ENCODE measurements at places on chromosomes 12 and 14.

DNA sequence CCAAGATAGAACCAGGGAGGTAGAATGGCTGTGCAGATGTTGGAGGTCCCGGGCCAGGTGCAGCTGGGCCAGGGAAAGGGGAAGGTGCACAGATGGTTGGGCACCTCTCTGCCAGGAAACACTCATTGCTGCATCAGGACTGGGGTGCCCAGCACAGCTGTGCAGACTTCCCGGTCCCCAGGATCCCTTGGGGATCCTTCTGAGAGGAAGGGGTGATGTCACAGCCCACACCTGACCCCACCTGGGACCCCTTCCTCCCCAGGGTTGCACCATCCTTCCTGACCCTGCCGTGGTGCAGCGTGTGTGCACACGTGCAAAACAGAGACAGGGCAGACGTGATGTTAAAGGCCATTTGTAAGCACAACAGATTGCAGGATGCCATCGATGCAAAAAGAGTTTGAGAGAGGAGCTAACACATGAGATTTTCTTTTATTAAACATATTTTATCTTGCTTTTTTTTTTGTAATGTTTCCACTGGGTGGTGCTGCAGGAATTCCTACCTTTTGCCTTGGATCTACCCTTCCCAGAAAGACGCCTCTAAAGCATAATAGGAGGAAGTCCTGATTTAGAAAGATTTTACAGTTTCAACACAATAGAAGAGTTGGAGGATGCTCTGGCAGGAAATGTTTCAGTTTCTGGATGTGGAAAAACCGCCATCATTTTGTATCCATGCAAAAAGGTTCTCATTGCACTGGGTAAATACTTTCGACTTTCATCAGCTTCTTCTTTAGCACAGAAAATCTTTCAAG, 14.8 kb downstream of the ELK3 start:
- no peak for DNase-seq

DNA sequence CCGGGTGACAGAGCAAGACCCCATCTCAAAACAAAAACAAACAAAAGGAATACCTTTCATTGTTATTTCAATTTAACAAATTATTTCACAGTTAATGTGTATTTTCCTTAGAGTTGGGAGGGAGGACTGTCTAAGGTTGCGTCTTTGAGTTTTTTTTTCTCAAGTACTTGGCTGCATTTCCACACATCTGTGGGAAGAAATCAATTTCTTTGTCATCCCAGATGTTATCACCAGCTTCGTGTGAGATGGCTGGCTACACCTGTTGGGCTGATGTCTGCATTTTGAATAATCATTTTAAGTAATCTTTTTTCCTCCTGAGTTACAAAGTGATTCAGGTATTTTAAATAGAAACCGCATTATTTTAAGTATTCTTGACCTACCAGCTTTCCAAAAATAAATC, 59.4 kb downstream of the EML1 start:
- no peak for DNase-seq

DNA sequence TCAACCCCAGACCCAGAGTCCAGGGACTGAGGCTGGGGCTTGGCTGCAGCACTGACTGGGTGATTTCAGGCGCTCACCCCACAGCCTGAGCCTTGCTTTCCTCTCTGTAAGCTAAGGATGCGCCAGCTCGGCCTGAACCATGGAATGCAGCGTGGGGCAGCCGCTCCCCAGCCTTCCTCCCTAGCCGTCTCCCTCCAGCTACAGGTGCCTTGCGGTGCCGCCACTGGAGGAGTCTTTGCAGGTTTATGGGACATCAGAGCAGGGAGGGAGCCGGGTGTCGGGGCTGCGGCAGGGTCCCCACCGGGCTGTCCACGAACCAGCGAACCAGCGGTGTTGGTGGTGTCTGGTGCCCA, 19.4 kb downstream of the PPP2R5C start:
- no peak for DNase-seq

DNA sequence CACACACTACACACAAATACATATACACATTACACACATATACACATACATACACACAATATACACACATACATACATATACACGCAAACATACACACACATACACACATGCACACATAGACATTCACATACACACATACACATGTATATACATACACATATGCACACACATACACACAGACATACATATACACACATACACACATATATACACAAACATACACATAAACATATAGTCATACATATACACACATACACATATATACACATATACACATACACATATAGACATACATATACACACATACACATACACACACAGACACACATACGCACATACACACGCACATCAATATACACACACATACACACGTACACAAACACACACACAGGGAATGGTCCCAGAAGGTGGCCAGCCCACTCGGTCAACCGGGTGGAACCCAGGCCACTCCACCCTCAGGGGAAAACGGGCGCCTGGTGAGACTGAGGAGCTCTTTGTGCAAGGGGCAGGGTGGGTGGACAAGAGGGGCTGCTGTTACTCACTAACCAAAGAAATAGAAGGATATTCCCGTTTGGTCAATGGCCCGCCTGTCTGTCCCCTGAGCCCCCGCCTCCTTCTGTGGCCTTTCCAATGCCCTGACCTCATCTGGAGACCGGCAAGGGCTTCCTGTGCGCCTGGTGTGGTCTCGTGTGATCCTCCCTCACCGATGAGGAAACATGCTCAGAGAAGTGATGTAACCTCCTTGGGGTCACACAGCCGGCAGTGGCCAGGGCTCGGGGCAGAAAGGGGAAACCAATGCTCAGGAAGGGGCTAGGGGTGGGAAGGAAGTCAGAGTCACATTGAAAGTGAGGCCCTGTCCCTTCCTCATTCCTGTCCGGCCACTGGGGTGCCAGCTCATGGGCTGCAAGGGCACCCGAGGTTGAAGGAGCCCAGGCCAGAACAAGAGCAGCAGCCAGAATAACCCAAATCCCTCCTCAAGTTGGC, 5.3 kb downstream of the TRPV4 start:
- no peak for DNase-seq

GRCh38 chr14:21669284-21669683, 4.3 kb downstream of the OR4E1 start:
- DNase-seq: no peak

DNA sequence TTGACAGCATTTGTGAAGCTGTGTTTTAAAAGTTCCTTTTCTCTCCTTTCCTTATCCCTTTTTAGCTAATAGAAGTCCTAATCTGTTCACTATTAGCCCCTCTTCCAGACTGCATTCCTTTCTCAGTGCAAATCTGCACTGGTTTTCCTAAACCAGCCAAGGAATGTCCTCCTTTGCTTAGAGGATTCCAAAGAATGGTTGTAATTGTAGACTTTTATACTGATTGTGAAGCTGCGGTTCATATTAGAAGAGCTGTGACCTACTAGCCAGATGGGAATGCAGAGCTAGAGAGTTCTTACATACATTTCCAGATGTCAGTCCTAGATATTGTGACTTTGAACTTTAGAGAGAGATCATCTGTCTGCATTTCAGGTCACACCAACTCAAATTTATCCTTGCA, 79.8 kb downstream of the MYRFL start:
- peak; percentile 25 for DNase-seq

GRCh38 chr12:53768976-53769375, 17.2 kb upstream of the CISTR start:
- no peak for DNase-seq

DNA sequence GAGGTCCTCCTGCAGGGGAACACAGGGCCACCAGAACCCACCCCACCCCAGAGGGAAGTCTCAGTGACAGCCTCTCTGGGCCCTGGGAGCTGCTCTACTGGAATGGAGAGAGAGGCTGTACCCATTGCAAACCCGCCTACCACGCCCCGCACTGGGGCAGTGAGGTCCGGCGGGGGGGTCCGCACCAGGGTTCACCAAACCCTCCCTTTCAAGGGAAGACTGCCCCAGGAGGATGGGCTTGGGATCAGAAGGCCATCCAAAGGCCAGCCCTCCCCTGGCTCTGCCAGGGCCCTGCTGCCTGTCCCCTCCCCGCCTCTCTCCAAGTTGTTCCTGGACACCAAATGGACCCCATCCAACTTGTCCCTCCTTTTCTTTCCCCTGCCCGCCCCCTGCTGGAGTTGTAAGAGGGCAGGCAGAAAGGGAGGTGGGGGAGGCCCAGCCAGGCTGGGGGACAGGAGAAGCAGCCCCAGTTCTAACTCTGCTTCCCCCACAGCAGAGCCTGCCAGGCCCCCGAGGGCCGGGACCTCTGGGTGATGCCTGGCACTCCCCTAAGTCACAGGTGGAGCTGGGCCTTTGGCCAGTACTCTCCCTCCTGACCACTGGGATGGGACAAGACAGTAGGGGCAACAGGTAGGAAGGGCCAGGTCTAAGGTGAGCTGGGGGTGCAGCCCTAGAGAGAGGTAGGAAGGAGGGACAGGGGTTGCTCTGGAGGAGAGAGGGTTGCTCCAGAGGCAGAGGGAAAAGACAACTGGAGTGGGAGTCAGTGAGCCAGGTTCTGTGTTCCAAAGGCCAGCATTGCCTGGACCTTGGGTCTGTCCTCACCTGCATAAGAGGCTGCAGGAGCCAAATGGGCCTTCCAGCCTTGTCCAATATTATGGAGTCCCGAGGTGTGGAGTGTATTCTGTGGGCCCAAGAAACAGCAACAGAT, 3.2 kb upstream of the DIO3 start:
- no peak for DNase-seq

- no peak for DNase-seq
Measured at GRCh38 chr12:5008661-5009060, 35.0 kb upstream of the KCNA5 start.

DNA sequence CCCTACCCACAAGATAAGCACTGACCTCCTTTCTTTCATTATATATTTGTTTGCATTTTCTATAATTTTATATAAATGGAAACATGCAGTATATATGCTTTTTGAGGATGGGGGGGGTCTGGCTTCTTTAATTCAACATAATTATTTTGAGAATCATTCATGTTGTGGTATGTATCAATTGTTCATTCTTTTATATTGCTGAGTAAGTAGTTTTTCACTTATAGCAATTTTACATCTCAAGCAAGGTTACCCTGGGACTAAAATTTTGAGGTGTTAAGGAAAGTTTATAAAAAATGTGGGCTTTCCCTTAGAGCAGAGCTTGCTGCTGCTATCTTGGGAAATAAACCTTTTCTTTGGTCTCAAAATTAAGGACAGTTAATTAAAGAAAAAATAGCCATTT, 89.9 kb upstream of the EGLN3 start:
- no peak for DNase-seq

DNA sequence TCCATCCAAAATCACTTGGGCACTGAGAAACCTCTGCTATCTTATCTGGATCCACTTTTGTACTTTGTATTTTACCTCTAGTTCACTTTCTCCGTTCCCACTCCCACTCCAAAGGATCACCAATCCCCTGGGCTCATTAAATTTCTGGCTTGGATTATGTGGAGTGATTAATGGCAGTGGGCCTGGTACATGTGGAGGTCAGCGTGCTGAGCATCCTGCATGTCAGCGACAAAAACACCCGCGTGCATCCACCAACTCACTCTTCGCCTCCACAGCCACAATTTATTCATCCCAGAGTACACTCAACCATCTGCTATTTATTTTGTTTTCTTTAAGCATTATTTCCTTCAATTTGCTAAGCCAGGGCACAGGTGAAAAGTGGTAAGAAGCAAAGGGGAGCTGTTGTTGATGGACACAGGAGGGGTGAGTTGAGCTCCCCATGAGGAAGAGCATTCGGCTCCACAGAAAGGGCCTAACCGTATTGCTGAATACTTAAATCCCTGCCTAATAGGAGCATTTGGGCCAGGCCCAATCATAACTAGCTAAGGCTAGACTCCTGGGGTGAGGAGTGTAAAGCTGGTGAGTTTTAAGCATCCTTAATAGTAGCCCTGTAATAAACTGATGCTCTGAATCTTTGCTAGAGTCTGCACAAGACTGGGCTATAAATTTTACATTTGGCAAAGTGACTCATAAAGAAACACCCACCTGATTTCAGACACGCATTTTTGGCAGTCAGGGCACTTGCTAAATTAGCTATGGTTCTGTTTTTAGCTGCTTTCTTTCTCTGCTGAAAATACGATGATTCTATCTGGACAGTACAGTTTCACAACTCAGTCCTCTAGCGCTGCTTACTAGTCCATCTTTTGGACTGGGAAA, 137.8 kb downstream of the SLC25A21 start:
- no peak for DNase-seq

GRCh38 chr14:30125322-30125979, 197.8 kb upstream of the PRKD1 start:
- peak; percentile 3 for DNase-seq

DNA sequence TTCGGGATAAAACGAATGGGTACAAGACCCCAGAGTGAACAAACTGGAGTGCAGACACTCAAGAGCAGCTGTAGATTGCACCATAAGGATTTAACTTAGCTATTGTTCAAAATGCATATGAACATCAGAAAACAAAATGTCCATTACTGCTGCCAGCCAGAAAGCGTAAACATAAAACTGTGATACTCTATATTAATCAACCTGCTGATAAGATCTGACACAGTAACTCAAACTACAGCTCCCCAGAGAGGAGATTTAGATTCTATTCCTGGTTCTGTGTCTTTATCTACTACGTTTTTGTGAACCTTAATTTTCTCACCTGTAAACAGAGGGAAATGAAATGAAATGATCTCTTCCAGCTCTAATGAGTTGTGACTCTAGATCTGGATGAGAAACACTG, 22.3 kb downstream of the LRIG3 start:
- no peak for DNase-seq

- DNase-seq: no peak
Measured at GRCh38 chr12:92111256-92111655, 34.4 kb downstream of the BTG1 start.

- no peak for DNase-seq
Measured at GRCh38 chr12:7916936-7917335, 19.1 kb downstream of the SLC2A3 start.

DNA sequence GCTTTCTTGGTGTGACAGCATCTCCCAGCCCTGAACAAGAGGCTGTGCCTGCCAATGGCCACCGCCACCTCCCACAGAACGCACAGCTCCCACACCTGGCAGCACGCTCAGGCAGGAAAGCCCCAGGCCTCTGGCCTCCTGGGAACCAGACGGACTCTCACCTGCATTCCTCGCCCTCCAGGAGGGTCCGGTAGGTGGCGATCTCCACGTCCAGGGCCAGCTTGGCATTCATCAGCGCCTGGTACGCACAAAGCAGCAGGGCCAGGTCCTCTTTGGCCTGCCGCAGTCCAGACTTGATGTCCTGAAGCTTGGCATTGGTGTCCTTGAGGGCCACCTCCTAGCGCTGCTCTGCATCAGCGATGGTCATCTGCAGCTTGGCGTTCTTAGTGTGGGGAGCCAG, 12.1 kb upstream of the KRT77 start:
- DNase-seq: no peak

DNA sequence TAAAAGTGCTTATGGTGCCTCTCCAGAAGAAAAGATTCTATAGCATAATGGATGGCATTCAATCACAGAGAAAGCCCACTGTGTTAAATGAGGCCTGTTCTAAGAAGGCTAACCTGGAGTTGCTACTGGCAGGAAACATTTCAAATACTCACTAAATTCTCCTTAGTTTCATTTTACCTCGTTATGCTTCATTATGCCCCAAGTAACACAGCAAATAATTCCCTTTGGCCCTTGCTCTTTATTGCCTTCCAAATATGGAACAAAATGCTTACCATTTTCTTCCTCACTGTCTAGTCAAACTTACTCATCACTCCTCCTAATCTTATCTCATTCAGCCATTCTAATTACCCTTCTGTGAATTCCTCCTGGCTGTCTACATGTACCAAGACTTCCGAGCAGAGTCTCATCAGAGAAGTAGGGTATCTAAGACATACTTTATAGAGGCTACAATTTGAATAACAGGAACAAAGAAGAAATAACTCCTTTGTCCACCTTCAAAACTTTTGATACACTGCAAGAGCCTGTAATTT, 292.1 kb upstream of the CLEC14A start:
- DNase-seq: no peak

- no peak for DNase-seq
Measured at GRCh38 chr14:89029961-89030694, 205.7 kb downstream of the TTC8 start.

Data from amniotic stem cell (primary cell).